ENCODE measurements at places on chromosomes 2 and 18.

DNA sequence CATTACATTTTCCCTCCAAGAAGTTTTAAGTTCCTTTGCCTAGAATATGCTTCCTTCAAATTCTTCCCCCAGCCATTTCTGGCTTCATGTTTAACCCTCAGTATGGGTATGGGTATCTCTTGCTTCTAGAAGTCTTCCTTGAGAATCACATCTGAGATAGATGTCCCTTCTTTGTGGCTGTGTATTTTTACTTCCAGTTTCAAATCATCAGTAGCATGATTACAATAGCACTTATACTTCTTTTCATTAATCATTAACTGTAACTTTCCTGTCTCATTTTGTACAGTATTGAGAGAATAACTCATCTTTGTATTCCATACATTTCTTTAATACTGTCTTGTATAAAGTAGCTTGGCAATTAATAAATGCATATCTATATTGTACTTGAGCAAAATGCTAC is 17.3 kb upstream of the PDE1A start:
- DNase-seq = no peak

DNA sequence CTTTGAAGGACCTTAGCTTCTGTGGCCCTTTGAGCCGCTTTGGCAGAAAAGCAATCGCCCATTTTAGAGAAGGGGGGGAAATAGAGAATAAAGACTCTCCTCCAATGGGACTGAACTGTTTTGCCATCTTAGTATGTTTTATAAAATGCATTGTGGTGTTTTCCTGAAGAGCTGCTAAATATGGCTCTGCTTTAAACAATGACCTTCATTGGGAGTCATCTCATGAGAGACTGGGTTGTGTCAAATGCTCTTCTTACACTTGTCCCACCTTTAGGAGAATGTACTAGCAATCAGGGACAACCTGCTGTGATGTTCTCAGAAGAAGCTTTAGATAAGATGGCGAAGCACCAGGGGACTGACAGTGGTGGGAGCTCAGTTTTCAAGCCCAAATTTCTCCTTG is 418.9 kb upstream of the POU3F3 start:
- DNase-seq = no peak

DNA sequence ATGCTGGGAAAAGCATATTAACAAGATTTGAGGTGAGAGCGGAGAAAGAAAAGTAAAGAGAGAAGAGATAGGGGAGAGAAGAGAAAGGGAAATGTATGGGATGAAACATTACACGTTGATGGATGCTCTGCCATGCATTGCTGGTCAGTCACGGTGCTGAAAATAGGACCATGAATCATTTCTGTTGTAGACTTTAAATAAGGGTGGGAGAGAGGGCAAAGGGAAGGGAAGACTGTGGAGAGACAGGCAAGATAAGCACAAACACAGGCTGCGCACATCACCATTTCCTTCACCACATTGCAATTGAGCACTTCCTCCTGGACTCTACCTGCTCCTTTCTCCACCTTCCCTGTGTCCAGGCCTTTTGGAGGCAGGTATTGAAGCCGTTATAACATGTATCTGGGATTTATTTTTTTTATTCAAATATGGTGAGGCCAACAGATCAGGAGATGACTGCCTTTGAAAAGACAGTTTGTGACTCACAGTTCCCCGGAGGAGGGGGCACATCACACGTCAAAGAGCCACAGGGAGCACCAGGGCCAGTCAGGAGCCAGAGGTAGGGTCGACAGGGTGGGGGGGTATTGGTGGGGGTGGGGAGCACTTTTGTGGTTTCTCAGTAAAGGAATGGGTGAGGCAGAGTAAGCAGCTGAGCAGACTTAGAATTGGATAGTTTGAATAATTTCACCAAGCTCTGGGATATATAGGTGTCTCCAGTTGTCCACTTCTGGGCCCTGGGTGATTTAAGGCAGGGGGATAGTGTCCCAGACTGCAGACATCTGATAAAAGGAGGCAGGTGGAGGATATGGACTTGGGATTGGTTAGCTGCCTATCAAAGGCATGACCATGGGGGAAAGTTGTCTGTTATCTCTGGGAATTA is 372.8 kb upstream of the ST6GAL2 start:
- no peak for DNase-seq

- DNase-seq = no peak
These were observed 38.0 kb upstream of the YWHAQ start for GRCh38 chr2:9668687-9669345.

- no peak for DNase-seq
These were observed 82.0 kb downstream of the SGPP2 start for GRCh38 chr2:222506230-222506935.

Measured in GM03348 (cell line).